Naive thymus-derived CD4-positive, alpha-beta T cell (primary cell): ENCODE measurements at places on chromosomes 12 and 14.

- no peak for DNase-seq
These were observed 1.7 kb downstream of the HECTD1 start for GRCh38 chr14:31205681-31206535.

DNA sequence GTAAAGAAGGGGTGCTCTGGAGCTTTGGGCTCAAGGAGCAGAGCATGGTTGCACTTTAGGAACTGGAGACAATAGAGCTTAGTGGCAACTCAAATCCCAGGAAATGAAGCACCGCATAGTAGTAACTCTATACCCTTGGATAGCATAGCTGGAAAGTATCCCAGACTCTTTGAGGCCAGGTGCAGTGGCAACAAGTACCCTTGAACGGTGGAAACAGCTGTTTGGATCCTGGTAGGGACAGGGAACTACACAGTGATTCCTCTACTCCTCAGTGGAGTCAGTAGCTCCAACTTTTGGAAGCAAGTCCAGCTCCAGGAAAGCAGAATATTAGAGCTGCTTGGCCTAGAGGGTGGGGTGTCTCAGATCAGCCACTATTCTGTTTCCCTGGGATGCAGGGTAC lies 129.0 kb upstream of the WSCD2 start:
- no peak for DNase-seq

- no peak for DNase-seq
These were observed 107.5 kb downstream of the SINHCAF start for GRCh38 chr12:31218203-31219025.

DNA sequence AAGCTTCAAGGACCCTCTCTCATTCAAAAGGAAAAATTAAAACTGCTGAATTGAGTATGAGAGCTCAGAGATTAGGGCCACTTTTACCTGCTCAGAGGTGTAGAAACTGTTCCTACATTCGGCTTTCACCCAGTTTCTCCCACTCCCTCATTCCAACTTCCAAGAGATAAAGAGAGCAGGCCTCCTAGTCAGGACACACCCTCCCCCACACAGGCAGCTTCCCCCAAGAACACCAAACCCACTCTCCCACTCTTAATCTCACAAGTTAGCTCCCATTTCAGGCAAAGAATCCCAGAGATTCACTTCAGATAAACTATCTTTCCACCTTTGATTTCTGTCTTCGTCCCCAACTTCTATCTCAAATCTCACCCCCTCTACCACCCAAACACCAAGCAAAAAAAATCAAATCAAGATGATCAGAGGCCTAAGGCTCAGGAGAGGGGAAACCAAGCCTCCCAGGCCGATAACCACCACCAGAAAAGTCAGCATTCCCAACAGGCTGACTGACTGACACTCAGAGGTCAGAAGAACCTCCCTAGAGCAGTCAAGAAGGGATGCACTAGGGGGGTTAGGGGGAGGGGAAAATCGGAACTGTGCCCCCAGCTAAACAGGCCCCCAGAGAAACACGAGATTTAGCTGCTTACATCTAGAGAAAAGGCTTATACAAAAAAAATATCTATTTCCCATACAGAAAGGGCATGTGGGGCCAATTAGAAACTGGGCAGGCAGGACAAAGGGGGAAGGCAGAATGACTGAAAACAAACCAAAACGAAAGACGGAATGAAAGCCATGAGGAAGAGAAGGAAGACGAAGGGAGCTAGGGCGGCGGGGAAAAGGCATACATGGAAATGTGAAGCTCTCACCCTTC lies 13.2 kb upstream of the CDH24 start:
- DNase-seq = no peak

DNA sequence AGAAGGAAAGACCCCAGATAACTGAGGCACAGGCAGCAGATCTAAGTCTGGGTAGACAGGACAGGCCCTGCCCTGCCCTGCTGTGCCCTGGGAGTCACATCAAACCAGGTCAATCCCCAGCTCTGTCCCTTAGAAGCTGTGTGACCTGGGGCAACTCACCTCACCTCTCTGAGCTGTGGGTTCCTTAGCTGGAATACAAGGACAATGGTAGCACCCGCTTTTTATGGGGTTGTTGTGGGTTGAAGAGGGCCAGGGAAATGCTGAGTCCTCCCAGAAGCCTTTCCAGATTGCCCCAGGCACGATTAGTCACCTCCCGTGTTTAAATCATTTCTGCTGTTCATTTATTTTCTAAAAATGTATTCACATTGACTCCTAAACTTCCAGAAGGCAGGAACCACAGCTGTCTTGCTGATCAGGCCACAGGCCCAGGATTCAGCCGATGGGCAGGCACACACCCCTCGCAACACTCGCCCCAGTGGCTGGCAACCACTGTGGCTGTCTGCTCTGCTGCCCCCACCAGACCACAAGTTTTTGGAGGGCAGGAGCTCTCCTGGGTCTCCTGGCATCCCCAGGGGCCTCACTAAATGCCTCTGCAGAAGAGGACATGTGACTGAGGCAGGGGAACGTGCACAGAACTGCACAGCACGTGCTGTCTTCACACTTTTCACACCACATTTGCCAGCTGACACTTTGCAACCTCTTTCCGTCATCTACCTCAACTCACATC lies 3.0 kb downstream of the SELPLG start:
- DNase-seq = no peak

DNA sequence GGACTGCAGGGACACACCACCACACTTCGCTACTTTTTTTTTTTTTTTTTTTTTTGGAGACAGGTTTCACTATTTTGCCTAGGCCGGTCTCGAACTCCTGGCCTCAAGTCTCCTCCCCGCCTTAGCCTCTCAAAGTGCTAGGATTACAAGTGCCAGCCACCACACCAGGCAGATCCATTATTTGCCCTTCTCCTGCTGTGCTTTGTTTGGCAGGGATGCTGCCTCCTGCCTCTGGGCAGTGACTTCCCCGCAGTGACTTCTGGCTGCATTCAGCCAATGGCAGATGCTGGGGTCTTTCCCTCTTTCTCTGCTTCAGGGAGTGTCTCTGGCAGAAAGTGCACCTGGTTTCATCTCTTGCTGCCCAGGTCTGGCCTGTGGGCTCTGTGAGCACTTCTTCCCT lies 6.7 kb upstream of the MORN3 start:
- no peak for DNase-seq
